ENCODE measurements at places on chromosomes 5 and 9.

DNA sequence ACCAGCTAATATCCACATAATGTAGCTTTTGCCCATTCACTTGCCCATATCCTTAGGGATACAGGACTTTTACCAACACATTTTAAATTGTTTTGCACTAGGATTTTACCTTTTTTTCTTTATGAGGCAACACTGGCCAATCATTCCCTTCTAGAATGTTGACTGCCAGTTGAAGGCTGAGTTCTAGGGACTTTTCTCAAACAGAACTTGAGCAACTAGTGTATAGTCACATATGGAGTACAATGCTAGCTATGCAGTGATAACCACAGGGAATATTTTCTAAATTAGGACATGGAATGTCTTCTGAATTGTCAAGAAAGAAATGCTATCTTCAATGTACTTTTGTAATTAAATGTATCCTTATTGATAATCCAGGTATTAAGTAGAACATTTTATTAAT lies 133.6 kb downstream of the OXCT1 start:
- no peak for DNase-seq

GRCh38 chr9:6489099-6489498 lies 76.1 kb downstream of the UHRF2 start:
- no peak for DNase-seq

- DNase-seq, result peak; percentile 36
These were observed 48.6 kb upstream of the SHB start for GRCh38 chr9:38117651-38118050.

GRCh38 chr5:62621280-62621679 lies 42.7 kb downstream of the LRRC70 start:
- DNase-seq, result no peak

Data from osteocyte (in vitro differentiated cells).